ENCODE measurements at places on chromosomes 6 and 20.

GRCh38 chr20:21270806-21271205, 32.3 kb upstream of the XRN2 start:
- H3K27me3 ChIP-seq, result no peaks in the 10 kb centered on the region
- no peak overlapping the region for H3K27ac ChIP-seq
- H3K4me1 ChIP-seq, result no peaks in the 10 kb centered on the region

GRCh38 chr6:105215506-105215905, 35.7 kb upstream of the POPDC3 start:
- no peak for DNase-seq
- no peak overlapping the region for H3K4me3 ChIP-seq
- H3K27ac ChIP-seq, result no peak overlapping the region
- H3K4me1 ChIP-seq, result peaks cover 15% of the 10 kb centered on the region

- H3K4me3 ChIP-seq, result no peak overlapping the region
- H3K4me1 ChIP-seq, result no peaks in the 10 kb centered on the region
- no peaks in the 10 kb centered on the region for H3K27me3 ChIP-seq
- H3K27ac ChIP-seq, result no peak overlapping the region
- H3K36me3 ChIP-seq, result peaks cover 49% of the 10 kb centered on the region
Observed at GRCh38 chr20:9427430-9428291, 86.7 kb upstream of the LAMP5 start.

DNA sequence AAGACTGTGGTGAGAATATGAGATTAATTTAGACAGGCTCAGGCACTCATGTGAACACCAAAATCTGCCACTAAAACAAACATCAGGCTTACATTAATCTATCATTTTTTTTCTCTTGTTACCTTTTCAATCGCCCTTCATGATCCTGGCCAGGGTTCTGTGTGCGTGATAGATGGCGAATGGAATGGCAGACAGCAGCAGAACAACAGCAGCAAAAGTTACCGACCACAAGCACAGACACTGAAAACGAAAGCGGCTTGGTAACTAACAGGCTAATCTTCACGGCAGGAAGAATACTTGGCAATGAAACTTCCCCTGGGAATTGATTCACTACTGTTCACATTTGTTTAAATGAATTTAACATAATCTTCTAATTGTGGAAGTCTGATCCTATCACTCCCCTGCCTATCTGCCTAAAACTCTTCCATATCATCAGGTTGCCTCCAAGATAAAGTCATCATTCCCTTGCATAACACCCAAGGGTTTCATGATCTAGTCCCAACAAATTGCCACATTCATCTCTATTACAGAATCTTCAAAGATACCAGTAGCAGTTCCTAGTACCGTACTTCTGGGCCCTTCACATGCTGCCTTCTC, 28.7 kb downstream of the PTPRK start:
- peak overlapping the region; percentile 62 for H3K27ac ChIP-seq
- H3K4me3 ChIP-seq, result peak overlapping the region; percentile 20
- H3K36me3 ChIP-seq, result peaks cover 32% of the 10 kb centered on the region
- no peaks in the 10 kb centered on the region for H3K27me3 ChIP-seq
- no peak for DNase-seq

GRCh38 chr6:150590446-150590845, 9.2 kb upstream of the PLEKHG1 start:
- DNase-seq, result no peak
- H3K36me3 ChIP-seq, result no peaks in the 10 kb centered on the region
- no peak overlapping the region for H3K4me3 ChIP-seq
- no peaks in the 10 kb centered on the region for H3K4me1 ChIP-seq
- H3K27me3 ChIP-seq, result no peaks in the 10 kb centered on the region

GRCh38 chr6:77666340-77666739, 13.5 kb downstream of the MEI4 start:
- no peak overlapping the region for H3K27ac ChIP-seq
- DNase-seq, result no peak
- H3K4me1 ChIP-seq, result no peaks in the 10 kb centered on the region
- no peaks in the 10 kb centered on the region for H3K27me3 ChIP-seq
- H3K36me3 ChIP-seq, result no peaks in the 10 kb centered on the region

GRCh38 chr6:135811644-135812526, 39.6 kb upstream of the PDE7B start:
- H3K4me3 ChIP-seq, result no peak overlapping the region
- H3K4me1 ChIP-seq, result no peaks in the 10 kb centered on the region
- no peak for DNase-seq
- H3K27ac ChIP-seq, result no peak overlapping the region

DNA sequence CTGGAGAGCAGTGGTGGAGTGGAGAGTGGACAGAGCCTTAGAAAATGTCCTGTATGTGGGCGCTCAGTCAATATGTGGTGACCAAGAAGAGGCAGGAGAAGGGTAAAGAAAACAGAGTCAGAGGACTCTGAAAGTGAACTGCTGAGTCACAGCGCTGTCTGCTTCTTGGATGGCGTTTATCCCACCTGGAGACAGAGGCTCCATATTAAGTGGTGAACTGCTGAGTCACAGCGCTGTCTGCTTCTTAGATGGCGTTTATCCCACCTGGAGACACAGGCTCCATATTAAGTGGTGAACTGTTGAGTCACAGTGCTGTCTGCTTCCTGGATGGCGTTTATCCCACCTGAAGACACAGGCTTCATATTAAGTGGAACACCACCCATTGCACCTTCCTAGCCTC, 119.3 kb upstream of the RALGAPA2 start:
- no peak for DNase-seq
- peaks cover 10% of the 10 kb centered on the region for H3K27me3 ChIP-seq
- no peak overlapping the region for H3K27ac ChIP-seq
- H3K4me3 ChIP-seq, result no peak overlapping the region
- H3K4me1 ChIP-seq, result no peaks in the 10 kb centered on the region

DNA sequence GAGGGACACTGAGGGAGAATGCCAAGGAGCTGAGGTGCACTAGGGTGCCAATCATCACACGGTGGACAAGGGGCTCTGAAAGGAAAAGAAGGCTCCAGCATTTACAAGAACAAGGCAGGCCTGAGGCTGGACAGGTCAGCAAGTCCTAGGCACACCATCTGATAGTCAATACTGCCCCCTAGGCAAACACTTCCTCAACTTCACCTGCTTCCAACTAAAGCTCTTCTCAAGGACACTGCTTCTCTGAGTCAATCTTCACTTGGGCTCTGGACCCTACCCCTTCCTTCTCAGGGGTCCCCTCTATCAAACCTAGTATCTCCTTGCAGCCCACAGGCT, 37.7 kb upstream of the SLC4A11 start:
- DNase-seq, result no peak
- H3K36me3 ChIP-seq, result peaks cover 52% of the 10 kb centered on the region
- H3K27ac ChIP-seq, result no peak overlapping the region
- no peak overlapping the region for H3K4me3 ChIP-seq
- H3K4me1 ChIP-seq, result no peaks in the 10 kb centered on the region

GRCh38 chr6:139525415-139525814, 151.0 kb upstream of the CITED2 start:
- no peaks in the 10 kb centered on the region for H3K36me3 ChIP-seq
- no peak overlapping the region for H3K4me3 ChIP-seq
- DNase-seq, result no peak
- H3K4me1 ChIP-seq, result peaks cover 17% of the 10 kb centered on the region
- no peak overlapping the region for H3K27ac ChIP-seq
- H3K27me3 ChIP-seq, result no peaks in the 10 kb centered on the region

GRCh38 chr20:14069796-14070195, 74.5 kb downstream of the MACROD2 start:
- H3K27ac ChIP-seq, result no peak overlapping the region
- no peak for DNase-seq
- no peaks in the 10 kb centered on the region for H3K36me3 ChIP-seq
- no peak overlapping the region for H3K4me3 ChIP-seq
- H3K27me3 ChIP-seq, result no peaks in the 10 kb centered on the region

DNA sequence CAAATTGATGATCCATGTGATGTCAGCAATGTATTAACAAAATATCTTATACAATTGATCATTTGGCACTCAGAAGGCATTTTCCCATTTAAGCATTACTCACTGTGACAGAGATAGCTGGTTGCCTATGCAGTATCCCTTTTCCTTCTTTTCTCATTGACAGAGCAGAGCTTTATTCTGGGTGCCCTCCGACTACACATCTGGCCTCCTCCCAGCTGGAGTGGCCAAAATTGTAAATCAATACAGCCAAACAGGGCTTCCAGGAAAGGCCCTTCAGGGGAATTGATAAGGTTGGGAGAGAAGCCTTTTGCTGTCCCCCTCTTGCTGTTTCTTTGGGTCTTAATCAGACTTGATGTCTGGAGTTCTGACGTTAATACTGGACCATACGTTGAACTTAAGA, 9.6 kb upstream of the BLOC1S5 start:
- no peaks in the 10 kb centered on the region for H3K27me3 ChIP-seq
- peaks cover 8% of the 10 kb centered on the region for H3K36me3 ChIP-seq
- DNase-seq, result no peak
- H3K4me3 ChIP-seq, result no peak overlapping the region
- H3K4me1 ChIP-seq, result no peaks in the 10 kb centered on the region

- no peaks in the 10 kb centered on the region for H3K4me1 ChIP-seq
- DNase-seq, result no peak
- no peak overlapping the region for H3K27ac ChIP-seq
- H3K27me3 ChIP-seq, result no peaks in the 10 kb centered on the region
Observed at GRCh38 chr20:20849161-20849560, 136.7 kb upstream of the RALGAPA2 start.

DNA sequence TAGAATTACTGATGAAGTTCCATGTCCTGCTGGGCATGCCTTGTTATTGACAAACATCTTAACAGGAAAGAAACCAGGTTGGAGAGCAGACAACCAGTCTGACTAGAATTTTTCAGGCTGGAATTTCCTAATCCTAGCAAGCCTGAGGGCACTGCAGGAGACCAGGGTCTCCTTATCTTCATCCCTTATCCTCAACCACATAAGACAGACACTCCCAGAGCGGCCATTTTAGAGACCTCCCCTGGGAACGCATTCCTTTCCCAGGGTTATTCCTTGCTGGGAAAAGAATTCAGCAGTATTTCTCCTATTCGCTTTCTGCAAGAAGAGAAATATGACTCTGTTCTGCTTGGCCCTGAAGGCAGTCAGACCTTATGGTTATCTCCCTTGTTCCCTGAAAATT, 803.7 kb downstream of the GRIK2 start:
- no peaks in the 10 kb centered on the region for H3K36me3 ChIP-seq
- no peak for DNase-seq
- no peak overlapping the region for H3K27ac ChIP-seq
- H3K4me1 ChIP-seq, result no peaks in the 10 kb centered on the region

DNA sequence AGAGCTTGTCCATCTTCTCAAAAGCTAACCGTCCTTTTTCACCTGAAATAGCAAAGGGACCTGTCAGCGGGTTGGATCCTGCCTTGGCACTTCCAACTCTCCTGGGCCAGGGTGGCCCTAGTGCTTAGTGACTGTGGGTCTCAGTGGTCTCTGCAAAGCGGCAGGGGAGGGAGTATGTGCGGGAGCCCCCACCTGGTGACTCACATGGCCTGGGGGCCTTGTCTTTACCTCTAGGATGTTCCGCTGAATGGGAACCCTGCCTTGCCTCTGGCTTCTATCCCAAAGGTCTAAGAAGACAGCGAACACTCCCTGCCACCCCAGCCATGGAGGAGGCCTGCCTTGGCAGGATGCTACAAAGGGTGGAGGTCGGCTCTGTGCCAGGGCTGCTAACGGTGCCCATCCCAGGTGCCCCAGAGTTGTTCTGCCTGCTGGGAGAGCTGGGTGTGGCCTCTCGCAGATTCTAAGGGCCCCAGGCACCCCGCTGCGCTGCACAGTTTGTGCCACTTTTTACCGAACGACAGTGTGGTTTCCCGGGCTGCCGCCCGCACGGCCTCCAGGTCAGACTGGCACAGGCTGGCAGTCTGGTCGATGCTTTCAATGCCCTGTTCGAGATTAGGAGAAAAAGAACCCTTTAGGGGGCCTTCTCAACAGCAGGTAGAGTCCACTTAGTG, 77.2 kb downstream of the PTPN1 start:
- H3K27ac ChIP-seq, result peak overlapping the region; percentile 75
- H3K27me3 ChIP-seq, result no peaks in the 10 kb centered on the region
- H3K4me3 ChIP-seq, result no peak overlapping the region
- peaks cover 19% of the 10 kb centered on the region for H3K4me1 ChIP-seq

DNA sequence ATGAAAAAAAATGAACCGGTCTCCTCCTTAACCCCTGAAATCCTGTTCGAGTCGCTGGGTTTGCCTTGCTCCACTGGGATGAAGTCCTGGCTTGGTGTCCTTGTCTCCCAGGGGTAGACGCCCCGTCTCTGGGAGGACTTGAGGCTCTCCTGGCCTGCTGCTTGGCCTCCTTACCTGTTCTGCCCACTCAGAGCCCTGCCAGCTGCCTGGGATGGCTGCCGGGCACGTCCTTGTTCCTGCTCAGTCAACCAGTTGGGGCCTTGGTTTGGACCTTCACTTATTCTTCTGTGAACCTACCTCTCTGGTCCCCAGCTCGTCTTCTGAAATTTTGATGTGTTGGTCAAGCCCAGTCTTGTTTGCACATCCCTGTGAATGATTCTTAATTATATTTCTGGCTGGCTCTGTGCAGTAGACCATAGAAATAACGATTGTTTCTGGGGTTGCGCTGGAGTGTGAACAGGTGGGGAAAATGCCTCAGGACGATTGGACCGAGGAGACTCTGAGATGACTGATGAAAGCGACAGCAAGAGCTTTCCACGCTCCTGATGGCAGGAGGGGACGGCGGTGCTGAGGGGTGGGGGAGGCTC, 126.5 kb upstream of the ESR1 start:
- DNase-seq, result no peak
- no peak overlapping the region for H3K27ac ChIP-seq
- no peaks in the 10 kb centered on the region for H3K36me3 ChIP-seq
- no peaks in the 10 kb centered on the region for H3K4me1 ChIP-seq
- H3K27me3 ChIP-seq, result no peaks in the 10 kb centered on the region
- no peak overlapping the region for H3K4me3 ChIP-seq

DNA sequence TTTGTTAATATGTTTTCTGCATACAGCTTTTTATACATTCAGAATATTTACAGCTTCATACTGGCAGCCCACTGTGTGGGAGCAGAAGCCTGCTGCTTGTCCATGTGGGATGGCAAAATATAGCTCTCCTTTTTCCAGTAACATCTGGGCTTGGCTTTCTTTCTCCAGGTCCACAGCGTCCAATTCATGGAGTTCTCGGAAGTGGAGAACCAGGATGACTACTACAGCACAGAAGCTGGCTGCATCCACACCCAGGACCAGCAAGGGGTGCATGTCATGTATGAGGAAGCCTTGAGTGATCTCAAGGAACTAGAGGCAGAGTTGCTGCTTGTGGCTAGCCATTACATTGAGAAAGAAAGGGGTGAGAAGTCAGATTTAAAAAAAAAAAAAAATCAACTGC, 143.1 kb downstream of the CD164 start:
- no peak overlapping the region for H3K4me3 ChIP-seq
- peaks cover 10% of the 10 kb centered on the region for H3K4me1 ChIP-seq
- H3K36me3 ChIP-seq, result no peaks in the 10 kb centered on the region
- no peak for DNase-seq
- H3K27ac ChIP-seq, result no peak overlapping the region

GRCh38 chr20:9059931-9060330, 9.0 kb upstream of the PLCB4 start:
- no peak overlapping the region for H3K4me3 ChIP-seq
- no peaks in the 10 kb centered on the region for H3K36me3 ChIP-seq
- no peaks in the 10 kb centered on the region for H3K27me3 ChIP-seq
- peak overlapping the region; percentile 59 for H3K27ac ChIP-seq
- DNase-seq, result no peak
- peaks cover 19% of the 10 kb centered on the region for H3K4me1 ChIP-seq

GRCh38 chr6:18269253-18269652, 4.9 kb upstream of the DEK start:
- H3K4me1 ChIP-seq, result no peaks in the 10 kb centered on the region
- no peak overlapping the region for H3K27ac ChIP-seq
- H3K4me3 ChIP-seq, result no peak overlapping the region
- no peaks in the 10 kb centered on the region for H3K27me3 ChIP-seq
- H3K36me3 ChIP-seq, result no peaks in the 10 kb centered on the region

GRCh38 chr6:22966691-22967422, 397.5 kb downstream of the HDGFL1 start:
- DNase-seq, result no peak
- H3K27me3 ChIP-seq, result no peaks in the 10 kb centered on the region
- no peak overlapping the region for H3K4me3 ChIP-seq
